ENCODE measurements at places on chromosomes 3 and 15.
A peak's percentile ranks its signal among the peaks of the same experiment; 100 is the strongest.

- peak; percentile 84 for DNase-seq
These were observed 26.4 kb upstream of the ATP8B4 start for GRCh38 chr15:50145451-50145872.

DNA sequence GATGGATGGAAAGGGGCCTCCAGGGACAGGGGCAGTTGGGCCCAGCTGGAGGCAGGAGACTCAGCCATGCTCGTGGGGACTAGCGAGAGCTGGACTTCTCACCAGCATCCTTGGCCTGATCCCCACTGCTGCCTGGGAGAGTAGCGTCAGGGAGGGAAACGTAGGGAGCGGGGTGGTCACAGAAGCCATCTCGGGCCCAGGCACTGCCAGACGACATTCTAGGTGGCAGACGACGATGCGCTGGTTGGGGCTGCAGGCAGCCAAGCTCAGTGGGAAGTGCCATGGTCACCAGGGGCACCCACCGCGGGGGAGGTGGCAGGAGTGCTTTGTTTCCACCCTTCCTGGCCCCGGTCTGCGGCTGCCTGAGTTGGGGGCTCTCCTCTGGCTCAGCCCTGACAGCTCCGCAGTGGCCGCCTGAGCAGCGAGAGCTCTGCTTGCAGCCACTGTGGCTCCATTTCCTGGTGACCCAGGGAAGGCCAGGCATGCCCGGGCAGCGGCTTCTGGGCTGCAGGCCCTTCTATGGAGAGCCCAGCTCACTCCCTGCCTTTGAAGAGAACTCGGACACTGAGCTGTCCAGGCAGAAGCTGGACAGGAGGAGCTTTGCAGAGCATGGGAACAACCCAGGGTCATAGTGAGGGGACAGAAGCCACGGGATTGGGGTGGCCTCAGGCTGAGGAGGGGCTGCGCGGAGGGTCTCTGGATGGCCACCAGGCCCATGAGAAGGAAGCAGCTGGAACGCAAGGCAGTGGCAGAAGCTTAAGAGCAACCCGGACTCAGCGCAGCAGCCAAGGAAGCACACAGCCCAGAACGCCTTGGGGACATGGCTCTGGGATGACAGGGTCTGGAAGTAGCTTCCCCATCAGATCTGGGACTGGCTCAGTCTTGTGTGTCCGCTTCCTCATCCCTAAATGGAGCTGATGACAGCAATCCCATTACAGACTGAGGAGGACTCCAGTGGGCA, 30.8 kb downstream of the KLHL25 start:
- DNase-seq = no peak

- DNase-seq = peak; percentile 58
These were observed 51.6 kb upstream of the FSIP1 start for GRCh38 chr15:39834256-39834655.

GRCh38 chr3:46096336-46096735, 69.1 kb upstream of the XCR1 start:
- no peak for DNase-seq

GRCh38 chr3:118968111-118968510, 66.5 kb downstream of the IGSF11 start:
- no peak for DNase-seq
